Lower lobe of right lung (tissue), 2 donors: ENCODE measurements at places on chromosomes 1 and 21.

DNA sequence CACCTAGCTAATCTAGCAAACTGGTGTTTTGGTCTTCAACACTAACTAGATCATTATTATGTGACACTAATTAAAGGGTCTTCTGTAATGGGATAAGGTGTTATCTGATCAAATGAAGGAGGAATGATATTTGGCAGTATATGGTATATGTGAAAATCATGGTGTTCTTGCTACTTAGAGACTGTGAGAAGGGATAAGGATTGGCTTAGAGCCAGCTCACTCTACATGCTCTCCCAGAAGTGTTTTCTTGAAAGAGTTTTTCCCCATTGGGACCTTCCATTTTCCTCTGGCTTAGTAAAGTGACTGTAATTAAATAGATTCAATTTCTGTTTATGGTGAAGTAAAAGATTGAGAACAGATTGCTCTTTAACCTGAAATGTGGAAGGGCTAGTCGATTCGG lies 71.2 kb upstream of the RGL1 start:
- H3K27me3 ChIP-seq: no peaks in the 10 kb centered on the region
- H3K36me3 ChIP-seq: no peaks in the 10 kb centered on the region
- no peak for DNase-seq
- no peak overlapping the region for H3K27ac ChIP-seq

DNA sequence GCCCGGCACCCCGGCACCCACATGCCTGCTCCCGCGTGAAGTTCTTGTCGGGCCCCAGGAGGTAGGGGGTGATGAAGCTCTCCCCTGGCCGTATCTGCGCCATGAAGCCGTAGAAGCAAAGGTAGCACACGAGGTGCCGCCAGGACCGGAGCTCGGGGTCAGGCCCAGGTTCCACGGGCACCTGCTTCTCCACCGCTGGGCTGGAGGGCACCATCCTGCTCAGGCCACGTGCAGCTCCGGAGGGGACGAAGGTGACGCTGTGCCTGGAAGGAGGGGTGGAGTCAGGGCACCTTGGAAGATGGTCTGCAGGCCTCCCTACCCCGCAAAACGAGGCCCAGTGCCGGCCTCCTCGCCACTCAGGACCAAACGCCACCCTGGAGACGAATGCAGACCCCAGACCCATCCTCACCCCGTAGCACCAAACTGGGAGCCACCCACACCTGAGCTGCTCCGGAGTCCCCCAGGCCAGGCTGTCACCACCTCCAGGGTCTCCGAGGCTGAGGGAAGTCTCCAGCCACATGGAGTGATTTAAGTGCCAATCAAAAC lies 4.4 kb downstream of the SLC19A1 start:
- DNase-seq: peak; percentile 39
- H3K36me3 ChIP-seq: no peaks in the 10 kb centered on the region
- no peaks in the 10 kb centered on the region for H3K27me3 ChIP-seq
- no peak overlapping the region for H3K27ac ChIP-seq
- H3K4me3 ChIP-seq: no peak overlapping the region

- H3K4me1 ChIP-seq: peaks cover 32% of the 10 kb centered on the region
- no peak overlapping the region for H3K4me3 ChIP-seq
- no peak overlapping the region for H3K27ac ChIP-seq
- no peak for DNase-seq
- H3K27me3 ChIP-seq: no peaks in the 10 kb centered on the region
These were observed 145.6 kb downstream of the NFIA start for GRCh38 chr1:61227857-61228550.

- peak overlapping the region; percentile 67 for H3K27ac ChIP-seq
- no peaks in the 10 kb centered on the region for H3K27me3 ChIP-seq
- no peak overlapping the region for H3K4me3 ChIP-seq
- H3K36me3 ChIP-seq: no peaks in the 10 kb centered on the region
These were observed 34.8 kb upstream of the ADARB1 start for GRCh38 chr21:45039317-45040156.

DNA sequence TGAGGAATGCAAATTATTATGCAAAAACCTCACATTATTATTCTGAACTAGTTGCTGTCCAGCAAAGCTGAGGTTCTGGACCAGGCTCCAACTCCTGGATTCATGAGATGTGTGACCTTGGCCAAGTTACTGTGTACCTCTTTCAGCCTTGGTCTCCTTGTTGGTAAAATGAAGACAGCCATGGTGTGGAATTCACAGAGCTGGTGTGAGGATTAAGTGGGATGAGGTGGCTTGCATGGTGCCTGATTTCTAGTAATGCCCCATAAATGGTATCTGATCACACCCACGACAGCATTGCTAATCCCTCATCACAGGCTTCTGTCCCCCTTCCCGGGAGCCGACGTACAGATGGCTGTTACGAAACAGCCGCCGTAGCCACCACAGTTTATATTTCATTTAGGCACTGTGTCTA lies 59.6 kb downstream of the PGBD5 start:
- no peaks in the 10 kb centered on the region for H3K4me1 ChIP-seq
- DNase-seq: no peak
- H3K36me3 ChIP-seq: no peaks in the 10 kb centered on the region

- H3K27ac ChIP-seq: no peak overlapping the region
- no peak overlapping the region for H3K4me3 ChIP-seq
- H3K36me3 ChIP-seq: no peaks in the 10 kb centered on the region
- H3K27me3 ChIP-seq: no peaks in the 10 kb centered on the region
- H3K4me1 ChIP-seq: no peaks in the 10 kb centered on the region
These were observed 1078.5 kb upstream of the ADGRL4 start for GRCh38 chr1:80085067-80085466.

GRCh38 chr1:3125546-3126368 lies 56.8 kb downstream of the PRDM16 start:
- no peaks in the 10 kb centered on the region for H3K36me3 ChIP-seq
- H3K27me3 ChIP-seq: no peaks in the 10 kb centered on the region
- peak overlapping the region; percentile 77 for H3K27ac ChIP-seq
- H3K4me3 ChIP-seq: no peak overlapping the region
